COR-L47 (cell line): ENCODE measurements at places on chromosomes 2 and 18.

DNA sequence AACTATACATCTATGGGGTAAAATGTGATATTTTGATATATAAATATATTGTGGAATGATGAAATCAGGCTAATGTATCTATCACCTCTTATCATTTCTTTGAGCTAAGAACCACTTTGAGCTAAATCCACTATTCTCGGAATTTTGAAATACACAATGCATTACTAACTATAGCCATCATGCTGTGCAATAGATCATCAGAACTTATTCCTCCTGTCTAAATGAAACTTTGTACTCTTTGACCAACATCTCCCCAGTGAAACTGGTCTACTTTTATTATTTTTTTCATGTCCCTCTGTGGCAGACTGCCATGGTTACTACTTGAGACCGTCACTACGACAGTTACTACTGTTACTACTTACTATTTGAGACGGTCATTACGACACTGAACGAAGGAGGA is 11.4 kb downstream of the PECR start:
- no peak for DNase-seq

GRCh38 chr2:179614121-179614520 is 247.3 kb downstream of the ZNF385B start:
- DNase-seq, result no peak

DNA sequence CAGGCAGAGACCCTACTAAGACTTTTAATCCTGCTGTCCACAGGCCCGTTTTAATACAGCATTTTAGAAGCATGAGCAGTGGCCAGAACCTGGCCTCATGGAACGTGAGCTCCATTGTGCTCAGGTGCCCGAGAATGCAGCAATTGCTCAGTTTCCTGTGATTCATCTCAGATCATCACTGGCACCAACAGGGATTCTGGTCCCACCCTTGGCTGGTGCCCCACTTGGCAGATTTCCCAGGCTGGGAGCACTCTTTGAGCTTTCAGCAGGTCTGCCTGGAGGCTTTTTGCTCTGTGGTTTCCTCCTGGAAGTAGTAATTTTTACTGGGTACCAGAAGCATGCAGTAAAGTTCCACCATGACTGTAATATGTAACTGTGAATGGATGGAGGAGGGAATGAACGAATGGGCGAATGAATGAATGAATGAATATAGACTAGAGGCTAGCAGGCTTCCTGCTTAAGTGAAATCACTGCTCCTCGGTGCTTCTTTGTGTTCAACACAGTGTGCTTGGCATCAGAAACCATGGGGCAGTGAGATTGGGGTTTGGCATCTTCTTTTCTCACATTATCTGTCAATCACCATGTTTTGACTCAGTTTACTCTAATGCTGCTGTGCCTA is 312.9 kb downstream of the PRKCE start:
- peak; percentile 96 for DNase-seq

DNA sequence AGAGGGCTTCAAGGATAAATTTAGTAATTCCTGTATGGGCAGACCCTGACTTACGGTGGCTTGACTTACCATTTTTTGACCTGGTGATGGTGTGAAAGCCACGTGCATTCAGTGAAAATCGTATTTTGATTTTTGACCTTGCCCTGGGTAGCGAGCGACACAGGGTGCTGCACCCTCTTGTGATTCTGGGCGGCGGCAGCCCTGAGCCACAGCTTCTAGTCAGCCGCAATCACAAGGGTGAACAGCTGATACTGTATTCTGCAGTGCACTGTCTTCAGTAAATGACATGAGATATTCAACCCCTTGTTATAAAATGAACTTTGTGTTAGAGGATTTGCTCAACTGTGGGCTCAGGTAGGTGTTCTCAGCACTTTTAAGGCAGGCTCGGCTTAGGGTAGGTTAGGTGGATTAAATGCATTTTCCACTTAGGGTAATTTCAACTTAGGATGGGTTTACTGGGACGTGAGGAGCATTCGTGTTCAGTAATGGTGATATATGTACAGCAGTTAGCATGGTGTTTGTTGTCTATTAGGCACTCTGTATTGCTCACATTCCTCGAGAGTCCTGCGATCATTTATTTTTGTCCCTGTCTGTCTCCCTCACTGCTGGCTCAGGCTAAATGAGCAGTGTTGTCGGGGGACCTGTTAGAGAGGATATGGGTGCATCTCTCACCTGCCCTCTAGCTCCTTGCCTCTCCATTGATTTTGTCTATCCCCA is 109.9 kb downstream of the CEP192 start:
- DNase-seq, result no peak

DNA sequence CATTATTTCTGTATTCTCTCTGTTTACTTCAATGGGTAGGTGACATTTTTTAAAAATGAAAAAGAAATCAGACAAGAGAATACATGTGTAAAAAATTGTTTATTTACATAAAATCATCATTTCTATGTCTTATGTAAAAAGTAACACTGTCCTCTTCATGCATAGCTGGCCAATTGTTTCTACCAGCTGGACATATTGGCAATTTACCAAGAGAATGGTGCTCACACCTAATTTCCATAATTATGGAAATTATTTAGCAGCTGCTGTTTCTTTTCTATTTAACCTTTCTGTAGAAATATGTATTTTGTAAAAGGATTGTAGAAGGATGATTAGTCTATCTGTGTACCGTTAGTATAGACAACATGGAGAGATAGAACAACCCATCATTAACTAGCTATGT is 791.9 kb downstream of the TRIB2 start:
- DNase-seq, result peak; percentile 68

DNA sequence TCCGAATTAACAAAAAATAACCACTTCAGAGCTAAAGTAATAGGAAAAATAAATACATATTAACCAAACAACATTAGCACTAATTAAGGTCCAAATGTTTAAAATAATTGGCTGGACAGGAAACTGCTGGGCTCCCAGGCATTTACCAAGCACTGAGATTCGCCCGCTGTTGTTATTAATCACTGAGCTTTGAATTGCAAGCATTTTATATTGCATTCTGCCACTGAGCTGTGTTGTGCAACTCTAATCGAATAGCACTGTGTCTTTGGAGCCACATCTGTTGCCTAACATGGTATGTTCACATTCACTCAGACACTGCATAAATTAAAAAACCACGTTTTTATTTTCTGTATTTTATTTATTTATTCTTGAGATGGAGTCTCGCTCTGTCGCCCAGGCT is 88.9 kb downstream of the SOWAHC start:
- DNase-seq, result no peak

GRCh38 chr18:34789768-34790344 is 79.8 kb downstream of the DTNA start:
- DNase-seq, result no peak

GRCh38 chr2:159903443-159904126 is 105.6 kb upstream of the CD302 start:
- no peak for DNase-seq

DNA sequence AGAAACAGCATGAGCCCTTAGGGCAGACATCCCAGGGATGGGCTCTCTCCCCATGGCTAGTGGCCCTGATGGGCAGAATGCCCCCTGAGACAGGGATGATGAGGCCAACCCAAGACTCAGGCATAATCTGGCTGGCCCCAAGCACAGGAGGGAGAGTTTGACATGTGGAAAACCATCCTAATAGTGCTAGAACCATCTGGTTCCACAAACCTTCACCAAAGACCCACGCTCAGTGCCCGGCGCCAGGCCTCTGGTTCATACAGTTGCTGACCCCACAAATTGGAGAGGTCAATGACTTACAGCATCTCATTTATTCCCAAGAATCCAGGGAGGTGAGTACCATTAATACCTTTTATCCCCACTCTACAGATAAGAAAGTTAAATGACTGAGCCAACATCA is 95.5 kb downstream of the TNS1 start:
- DNase-seq, result no peak

DNA sequence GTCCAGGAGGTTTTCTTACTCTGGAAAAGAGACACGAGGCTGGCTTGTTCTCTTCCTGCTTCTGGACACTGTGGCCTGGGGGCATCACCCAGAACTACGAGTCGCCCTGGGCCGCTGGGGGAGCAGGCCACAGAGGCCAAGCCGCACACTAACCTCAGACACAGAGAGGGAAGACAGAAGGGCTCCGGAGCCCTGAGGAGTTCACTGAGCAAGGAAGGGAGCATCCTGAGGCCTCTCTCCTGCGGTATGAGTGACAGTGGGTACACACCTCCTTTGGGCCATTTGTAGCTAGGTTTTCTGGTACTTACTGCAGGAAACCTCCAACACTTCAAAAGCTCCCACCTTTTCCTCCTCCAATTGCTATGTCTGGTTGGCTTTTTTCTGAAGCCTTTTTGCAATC is 494.1 kb downstream of the DLGAP1 start:
- no peak for DNase-seq

- no peak for DNase-seq
Observed at GRCh38 chr2:205245001-205245400, 437.3 kb upstream of the NRP2 start.

GRCh38 chr18:62898359-62898758 is 183.0 kb downstream of the PHLPP1 start:
- no peak for DNase-seq

- DNase-seq, result no peak
Observed at GRCh38 chr2:20150110-20150706, 74.7 kb downstream of the SDC1 start.

DNA sequence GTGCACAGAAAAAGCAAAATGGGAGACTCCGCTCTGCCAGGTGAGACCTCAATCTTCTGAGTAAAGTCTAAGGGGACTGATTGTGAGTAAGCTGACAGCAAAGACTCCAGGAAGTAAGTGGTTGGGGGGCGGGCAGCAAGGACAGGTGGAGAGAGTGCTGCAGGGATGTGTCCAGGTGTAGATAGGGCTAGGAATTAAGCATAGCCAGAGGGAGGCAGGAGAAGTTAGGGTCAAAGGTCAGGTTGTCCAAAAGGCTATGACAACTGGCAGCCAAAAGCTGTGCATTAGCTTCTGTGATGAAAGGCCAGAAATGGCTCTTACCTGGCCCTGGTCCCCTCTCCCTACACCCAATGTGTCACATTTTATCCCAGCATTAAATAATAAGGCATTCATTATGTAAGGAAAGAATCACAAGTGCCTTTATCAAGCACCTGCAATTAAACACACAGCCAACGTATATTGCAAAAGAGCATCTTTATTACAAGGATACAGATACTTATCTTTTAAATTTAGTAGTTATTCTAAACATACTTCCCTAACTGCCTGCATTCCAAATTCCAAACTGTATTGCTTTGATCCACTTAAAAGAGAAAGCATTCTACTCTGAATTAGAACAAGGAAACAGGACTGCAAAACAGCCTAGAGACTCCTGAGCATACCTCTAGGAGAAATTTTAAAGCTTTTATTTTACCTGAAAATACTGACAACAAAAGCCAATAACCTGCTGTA is 247.9 kb downstream of the IRS1 start:
- no peak for DNase-seq
